ENCODE measurements at places on chromosomes 4 and X.

GRCh38 chr4:121370729-121371325 is 10.0 kb downstream of the QRFPR start:
- DNase-seq = peak; percentile 33

GRCh38 chr4:5839751-5840674 is 52.9 kb downstream of the CRMP1 start:
- DNase-seq = no peak

DNA sequence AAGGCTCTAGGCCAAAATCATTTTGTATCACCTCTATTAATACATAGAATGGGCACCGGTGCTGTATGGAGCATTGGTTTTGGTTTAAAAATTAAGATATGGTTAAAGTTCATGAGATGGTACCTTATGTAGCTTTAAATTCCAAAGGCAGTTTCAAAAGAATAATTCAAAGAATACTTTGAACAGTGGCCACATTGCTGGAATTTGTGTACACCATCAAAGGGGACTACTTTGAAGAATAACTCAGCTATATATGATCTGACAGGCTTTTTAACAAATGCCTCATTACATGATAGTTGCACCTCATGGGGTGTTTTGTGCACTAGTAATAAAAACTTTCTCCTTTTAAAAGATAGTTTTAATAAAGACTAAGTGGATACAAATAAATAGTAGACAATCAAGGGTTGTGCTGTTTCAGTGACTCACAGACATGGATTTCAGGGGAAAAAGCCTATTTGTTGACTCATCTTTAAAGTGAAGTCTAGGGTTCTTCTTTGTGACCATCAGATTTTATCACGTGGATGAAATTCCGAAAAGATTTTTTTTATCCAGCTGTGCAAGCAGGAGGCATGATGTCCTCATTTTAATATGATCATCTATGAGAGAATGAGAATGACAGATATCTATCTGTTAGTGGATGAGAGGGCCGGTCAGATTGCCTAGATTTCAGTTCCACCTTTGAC is 12.8 kb downstream of the MTM1 start:
- no peak for DNase-seq

GRCh38 chrX:153449368-153450113 is 3.7 kb upstream of the TREX2 start:
- DNase-seq = no peak

GRCh38 chr4:53150631-53151488 is 215.0 kb downstream of the SCFD2 start:
- no peak for DNase-seq

DNA sequence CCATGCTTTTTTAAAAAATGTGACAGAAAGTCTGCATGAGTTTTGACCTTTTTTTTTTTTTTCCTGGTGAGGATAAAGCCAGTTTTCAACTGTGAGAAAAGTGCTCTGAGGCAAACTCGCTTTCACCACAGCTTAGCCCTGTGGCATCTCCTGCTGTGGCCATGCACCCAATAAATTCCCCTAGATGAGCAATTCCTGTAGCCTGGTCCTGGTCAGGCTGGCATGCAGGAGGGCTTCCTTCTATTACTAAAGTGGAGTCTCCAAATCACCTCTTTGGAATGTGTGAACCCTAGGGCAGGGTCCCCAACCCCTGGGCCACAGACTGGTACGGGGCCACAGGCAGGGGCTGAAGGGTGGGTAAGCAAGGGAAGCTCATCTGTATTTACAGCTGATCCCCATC is 265.4 kb downstream of the RAPGEF2 start:
- no peak for DNase-seq

GRCh38 chr4:150126201-150126863 is 48.1 kb downstream of the DCLK2 start:
- no peak for DNase-seq

DNA sequence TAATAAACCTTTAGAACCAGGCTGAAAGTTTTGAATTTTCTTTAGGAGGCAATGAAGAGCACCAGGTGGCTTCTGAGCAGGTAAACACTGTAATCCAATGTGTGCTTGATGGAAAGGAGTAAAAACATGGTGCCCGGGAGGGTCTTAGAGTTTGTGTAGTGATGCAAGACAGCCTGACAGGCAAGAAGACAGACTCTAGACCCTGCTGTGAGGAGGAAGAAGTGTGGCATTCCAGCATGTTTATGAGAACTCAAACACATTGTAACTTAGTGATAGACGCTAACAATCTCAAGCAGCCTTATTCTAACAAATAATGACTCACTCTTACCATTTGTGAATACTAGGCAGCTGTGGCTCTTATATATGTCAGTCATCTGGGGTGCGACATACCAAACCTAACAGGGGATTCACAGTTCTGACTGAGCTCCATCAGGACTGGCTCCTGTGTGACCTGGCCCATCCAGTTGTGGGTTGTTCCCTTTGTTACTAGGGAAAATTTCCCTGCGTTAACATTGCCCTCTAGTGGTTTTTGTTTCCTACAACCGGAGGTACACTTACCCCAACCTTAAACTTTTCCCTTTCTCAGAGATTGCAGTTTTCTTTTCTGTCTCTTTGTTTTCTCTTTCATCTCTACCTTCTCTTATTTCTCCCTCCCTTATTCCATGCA is 53.8 kb downstream of the VSIG4 start:
- peak; percentile 70 for DNase-seq

GRCh38 chrX:148049441-148049840 is 68.3 kb downstream of the FMR1NB start:
- DNase-seq = peak; percentile 40

DNA sequence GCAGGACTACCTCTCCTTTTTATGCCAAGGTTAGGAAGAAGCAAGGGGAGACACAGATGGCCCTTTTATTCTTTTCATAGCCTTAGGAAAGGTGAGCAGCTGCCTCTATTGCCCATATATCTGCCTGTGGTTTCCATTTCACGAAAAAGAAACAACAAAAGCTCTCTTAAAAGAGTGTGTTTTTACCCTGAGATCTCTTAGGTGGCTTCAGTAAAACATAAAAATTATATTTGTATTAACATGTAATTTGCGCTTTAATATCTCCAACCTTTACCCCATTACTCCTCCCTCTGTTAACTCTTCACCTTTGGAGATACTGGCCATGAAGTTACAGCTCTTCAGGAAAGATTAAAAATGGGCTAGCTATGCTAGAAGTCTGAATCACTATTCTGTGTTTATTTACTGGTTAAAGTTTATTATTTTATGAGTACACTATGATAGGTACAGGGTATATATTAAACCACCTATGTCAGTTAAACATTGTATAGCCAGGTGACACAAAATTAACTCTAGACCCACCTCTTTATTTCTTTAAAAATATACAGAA is 15.0 kb upstream of the SULT1B1 start:
- no peak for DNase-seq

DNA sequence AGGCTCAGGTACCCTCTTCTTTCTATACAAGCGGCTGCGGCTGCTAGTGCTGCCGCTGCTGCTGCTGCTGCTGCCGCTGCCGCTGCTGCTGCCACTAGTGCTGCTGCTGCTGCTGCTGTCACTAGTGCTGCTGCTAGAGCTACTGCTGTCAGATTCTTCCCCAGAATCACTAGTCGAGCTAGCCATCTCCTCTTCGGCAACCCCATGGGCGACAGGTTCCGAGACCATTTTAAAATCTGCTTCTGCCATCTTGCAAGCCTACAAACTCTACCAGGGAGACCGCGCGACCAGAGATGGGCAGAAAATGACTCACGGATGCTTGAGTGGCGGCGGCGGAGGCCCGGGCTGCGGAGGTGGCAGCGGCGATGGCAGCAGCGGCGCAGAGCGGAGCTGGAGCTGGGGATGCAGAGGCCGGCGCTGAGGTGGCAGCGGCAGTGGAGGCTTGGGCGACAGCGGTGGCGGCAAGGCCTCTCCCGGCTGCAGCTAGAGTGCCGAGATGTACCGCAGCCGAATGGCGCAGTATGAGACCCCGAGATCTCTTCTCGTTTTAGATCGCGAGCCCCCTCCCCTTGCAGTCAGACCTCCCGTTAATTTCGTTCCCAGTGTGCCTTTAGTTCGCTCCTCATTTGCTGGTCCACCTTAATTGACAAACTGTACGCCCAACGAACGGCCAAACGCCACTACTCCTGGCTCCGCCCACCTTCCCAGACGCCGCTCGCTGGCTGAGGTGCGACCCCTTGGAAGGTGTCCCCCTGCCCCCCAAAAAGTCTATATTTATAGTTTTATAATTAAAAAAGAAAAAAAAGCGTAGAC is at the start of gene NAP1L3:
Gene NAP1L3, minus strand, starts transcription at position 523 of the 813 bp plus-strand sequence. Its CDS starts 274 bp downstream, at position 249.
- peak; percentile 75 for DNase-seq

DNA sequence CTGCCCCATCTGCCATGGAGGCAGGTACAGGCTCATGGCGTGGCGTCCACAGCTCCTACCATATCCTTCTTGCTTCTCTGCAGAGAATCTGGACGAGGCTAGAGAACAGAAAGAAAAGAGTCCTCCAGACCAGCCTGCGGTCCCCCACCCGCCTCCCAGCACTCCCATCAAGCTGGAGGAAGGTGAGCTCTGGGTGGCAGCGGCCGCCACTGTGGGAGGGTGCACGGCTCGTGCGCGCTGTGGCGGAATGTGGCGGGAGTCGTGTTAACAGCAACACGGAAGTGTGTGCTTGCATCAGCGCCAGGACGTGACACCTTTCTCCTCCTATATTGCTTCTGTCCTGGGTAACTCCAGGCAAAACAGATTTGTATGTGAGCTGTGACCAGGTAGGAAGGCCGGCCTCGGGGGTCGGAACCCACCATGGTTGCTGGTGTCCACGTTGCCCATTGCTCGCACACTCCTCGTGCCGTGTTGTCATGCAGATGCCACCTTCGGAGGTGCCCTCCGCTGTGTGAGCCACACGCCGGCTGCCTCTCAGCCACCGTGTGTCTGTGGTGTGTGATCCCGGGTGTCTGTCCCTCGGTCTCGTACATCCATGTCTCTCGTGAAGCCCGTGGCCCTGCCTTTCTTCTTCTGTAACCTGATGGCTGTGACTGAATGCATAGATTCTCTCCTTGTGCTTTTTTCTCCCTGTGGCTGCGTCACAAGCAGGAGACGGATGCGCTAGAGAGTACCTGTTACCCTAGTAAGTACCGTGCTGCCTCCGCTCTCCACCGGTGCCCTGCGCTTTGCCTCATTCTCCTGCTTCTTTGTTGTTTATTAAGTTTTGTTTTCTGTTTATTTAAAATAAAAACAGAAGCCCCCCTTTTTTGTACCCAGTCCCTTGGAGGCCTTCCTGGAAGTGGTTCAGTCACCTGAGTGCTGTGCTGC is 37.0 kb downstream of the NOP14 start:
- no peak for DNase-seq

DNA sequence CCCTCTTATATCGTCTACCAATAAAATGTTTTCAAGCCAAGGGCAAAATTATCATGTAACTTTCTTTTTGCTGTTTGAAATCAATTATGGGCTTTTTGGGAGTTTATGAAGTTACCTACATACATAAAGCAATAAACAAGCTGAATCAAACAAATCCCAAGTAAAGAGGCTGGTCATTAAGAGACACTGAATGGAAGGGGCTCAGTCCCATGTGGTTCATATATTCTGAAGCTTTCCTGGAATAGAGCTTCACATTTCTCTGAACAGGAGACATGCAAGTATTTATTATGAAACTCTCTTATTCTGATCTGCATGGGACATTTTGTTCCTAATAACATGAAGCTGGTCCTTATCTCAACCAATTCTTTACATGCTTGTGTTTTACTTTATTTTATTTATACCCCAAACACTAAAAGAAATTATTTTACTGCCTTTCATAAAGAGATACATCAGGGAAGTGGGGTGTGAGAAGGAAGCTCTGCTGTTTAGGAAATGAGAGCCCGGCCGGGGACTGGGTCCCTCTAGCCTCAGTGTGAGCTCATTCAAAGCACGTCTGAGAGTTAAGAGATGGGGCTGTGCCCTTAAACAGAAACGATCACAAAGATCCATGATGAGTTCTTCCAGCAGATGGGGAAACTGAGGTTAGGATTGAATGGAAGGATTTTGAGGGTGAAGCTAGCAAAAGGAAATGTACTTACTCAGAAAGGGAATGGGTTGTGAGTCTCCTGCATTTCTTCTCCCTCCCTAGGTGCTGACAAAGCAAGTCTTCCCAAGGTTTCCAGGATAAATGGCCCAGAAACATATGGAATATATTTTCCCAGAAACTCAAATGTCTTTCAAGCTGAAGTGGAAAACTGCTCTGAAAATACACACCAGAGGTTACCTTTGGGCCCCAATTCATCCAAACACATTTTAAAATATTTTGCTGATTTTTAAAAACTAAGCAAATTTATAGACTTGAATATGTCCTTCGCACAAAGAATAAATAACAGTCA is 93.1 kb upstream of the LNX1 start:
- DNase-seq = no peak

DNA sequence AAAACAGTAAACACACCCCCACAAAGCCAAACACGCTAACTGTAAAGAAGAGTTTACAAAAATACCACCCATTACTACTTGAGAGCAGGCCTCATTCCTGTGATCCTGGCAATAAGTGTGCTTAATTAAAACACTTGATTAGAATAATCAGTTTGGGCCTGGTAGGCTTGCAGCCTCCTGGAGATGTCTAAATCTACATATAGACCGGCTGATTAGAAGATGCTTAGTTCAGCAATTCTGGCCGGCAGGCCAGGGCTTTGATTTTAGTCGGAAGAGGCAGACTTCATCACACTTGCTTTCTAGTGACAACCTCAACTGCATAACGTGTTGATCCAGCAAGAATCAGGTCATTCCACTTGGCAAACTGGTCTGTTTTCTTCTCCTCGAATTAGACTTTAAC is 114.0 kb downstream of the DCTD start:
- no peak for DNase-seq

DNA sequence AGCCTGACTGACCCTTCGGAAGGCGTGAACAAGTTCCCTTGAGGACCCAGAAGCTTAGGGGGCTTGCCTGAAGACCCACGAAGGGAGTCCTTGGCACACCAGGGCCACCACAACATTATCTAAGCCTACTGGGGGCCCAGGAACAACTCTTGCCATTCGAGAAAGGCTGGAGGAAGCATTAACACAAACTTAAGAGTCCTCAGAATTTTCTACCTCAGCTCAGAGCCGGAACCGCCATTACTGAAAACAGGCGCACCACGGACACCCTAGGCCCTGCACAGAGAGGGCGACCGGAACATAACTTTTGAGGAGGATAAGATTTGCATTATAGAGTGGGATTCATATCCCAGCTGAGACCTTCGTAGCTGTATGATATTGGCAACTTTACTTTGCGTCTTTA is 229.1 kb downstream of the ADAM29 start:
- DNase-seq = no peak

GRCh38 chrX:130482871-130483270 is 81.1 kb downstream of the RBMX2 start:
- no peak for DNase-seq

DNA sequence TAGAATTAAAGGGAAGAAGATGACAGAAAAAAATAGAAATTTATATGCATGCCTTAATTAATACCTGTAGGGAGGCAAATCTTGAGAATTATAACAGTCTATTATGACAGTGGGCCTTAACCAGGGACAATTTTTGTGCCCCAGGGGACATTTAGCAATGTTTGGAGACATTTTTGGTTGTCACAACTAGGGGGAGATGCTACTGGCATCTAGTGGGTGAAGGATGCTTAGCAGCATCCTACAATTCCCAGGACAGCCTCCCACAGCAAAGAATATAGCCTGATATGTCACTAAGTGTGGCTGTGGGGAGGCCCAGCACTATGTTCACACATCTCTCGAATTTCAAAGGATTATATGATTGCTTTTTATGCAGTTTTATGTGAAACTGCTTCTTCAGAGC is 10.5 kb downstream of the GPR82 start:
- peak; percentile 9 for DNase-seq
